ENCODE measurements at places on chromosomes 2 and 18.

GRCh38 chr18:45355944-45356520 lies 259.2 kb upstream of the SLC14A2 start:
- no peak for DNase-seq

- DNase-seq, result no peak
Measured at GRCh38 chr2:147989809-147990403, 30.6 kb downstream of the ORC4 start.

DNA sequence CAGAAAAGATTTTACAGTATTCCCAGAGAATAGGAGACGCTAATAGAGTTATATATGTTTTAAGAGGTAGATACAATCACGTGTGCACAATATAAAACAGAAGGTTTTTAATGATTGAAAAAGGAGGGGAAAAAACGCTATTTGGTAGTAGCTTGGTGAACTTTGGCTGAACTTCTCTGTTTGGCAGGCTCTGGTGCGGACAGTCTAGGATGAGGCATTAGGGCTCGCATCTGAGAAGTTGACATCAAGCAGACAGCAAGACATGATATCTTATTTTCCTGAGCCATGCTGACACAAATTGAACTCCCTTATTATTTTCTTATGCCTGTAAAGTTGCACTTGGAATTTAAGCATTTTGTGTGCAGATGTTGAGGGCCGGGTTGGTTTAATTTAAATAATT lies 176.6 kb downstream of the EN1 start:
- DNase-seq, result no peak

DNA sequence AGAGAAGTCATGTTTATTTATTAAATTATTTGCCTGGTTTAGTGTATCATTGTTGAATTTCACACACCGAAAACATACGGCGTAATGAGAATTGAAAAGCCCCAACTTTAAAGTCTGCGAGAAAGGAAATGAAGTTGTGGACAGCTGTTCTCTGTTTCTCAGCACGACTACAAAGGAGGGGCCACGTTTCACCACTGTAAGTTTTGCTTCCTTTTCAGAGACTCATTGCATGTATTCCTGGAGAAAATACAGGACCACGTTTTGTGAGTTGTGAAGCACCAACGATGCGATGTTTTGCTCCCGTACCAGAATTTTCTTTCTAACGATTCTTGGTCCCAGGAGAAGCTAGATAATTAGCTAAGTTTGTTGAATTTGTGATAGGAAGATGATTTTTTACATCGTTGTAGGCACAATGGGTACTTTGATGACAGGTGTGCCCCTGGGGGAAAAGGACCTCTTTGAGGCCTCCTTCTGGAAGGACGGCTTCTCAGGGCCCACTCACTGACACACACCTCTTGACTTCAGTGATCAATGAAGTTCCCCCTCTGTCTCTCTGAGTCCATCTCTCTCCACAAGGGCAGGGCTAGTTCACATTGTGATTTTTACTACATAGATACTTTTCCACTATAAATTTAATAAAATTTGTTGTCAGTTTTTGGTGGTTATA lies 23.7 kb upstream of the ACKR3 start:
- no peak for DNase-seq

DNA sequence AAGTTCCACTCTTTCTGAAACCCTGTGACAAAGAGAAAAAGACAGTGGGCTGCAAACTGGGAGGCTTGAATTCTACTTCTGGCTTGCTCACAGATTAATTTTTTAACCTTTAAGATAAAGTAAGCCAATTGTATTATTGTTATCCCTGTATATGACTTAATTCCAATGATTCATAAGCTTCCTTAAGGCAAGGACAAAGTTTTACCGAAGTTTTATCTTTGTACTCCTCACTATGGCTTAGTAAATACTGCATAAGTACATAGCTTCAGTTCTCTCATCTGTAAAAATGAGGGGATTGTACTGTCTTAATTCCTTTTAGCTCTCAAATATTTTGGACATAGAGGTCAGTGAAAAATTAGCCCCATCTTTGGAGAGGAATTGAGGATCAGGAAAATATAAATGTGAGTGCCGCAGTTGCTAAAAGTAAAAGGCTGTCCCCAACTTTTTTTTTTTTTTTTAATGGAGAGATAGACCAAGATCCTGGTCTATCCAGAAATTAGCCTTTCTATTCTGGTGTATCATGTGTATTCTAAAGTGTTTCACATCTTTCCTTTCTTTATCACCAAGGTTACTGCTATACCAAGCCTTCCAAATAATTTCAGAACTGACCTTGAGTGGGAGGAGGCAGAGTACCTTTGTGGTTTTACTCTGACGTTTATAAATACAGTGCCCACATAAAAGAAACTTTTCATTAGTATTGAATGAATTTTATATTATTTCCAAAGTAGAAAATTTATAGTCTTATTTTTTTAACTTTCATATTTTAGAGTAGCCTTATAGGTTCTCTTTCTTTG lies 13.3 kb downstream of the RELCH start:
- DNase-seq, result no peak

- DNase-seq, result no peak
Measured at GRCh38 chr2:12730265-12730664, 13.5 kb downstream of the TRIB2 start.

- no peak for DNase-seq
Measured at GRCh38 chr2:190506666-190507065, 27.9 kb downstream of the NEMP2 start.

- no peak for DNase-seq
Measured at GRCh38 chr18:58721566-58722239, 50.4 kb downstream of the MALT1 start.

DNA sequence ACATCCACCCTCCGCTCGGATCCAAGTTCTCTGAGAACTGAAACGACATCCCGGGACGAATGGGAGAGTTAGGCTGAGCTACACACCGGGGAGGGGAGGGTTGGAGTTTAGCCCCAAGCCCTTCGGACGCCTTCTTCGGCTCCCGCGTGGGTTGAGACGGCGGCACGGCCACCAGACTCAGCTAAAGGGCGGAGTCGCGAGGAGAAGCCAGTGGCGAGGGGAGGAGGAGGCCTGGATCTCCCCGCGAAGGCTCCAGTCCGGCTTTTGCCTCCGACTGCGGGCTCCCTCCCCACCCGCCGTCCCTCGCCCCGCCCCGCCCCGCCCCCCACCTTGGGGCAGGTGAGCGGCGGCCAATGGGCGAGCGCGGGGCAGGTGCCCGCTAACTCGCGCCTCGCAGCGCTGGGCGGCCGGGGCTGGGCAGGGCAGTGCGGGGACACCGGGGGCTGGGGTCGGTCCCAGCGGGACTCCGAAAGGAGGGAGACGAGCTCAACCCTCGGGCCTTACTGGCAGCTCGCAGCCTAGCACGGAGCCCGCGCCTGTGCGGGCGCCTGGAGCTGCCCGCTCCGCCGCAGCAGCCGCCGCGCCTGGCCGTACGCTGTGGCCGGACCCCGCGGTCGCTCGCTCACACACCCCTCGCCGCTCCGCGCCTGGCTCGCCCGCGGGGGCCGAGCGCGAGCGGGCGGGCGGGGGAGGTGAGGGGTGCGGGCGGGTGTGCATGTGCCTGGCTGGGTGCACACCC lies at the start of gene EMX1:
EMX1 (plus strand) TSS at position 382 of the 739 bp plus-strand sequence; CDS start at position 716, 334 bp downstream.
- DNase-seq, result no peak

- no peak for DNase-seq
Measured at GRCh38 chr2:9089831-9090230, 86.3 kb upstream of the MBOAT2 start.

- no peak for DNase-seq
Measured at GRCh38 chr18:75240433-75240832, 29.8 kb downstream of the TSHZ1 start.

- DNase-seq, result no peak
Measured at GRCh38 chr2:59974051-59974766, 579.2 kb downstream of the BCL11A start.

DNA sequence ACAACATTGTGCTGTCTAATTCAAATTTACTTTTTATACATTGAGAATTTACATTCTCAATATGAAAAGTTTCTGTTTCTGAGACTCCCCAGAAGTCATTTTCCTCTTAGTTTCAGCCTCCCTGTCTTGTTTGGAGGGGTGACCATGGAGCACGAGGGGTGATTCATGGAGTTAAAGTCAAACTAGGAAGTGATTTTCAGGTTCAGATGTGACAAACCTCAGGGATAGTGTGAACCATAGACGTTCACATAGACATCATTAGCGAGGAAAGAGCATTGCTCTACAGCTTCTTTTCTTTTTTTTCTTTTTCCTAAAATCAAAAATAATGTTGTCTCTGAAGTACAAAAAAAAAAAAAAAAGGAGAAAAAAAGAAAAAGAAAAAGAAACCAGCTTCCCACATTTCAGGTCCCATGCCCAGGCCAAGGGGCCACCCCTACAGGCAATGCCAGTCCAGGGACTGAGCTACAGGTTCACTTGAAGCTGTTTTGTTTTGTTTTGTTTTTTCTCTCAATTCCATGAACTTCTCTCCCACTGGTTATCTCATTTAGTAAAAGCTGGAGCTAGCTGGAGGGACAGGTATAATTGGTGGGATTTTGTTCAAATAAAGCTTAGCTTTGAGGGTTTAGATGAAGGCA lies 18.1 kb upstream of the LCLAT1 start:
- no peak for DNase-seq

- DNase-seq, result no peak
Measured at GRCh38 chr2:231308631-231309428, 86.7 kb upstream of the B3GNT7 start.
